ENCODE measurements at places on chromosomes 16 and 17. TPM values are rescaled to one million over a fixed set of nuclear protein-coding genes. Genes with fewer than 3 reads are reported as not detected.

Gene ELP5
- total RNA-seq = 55.7 TPM

Gene TNS4
- not detected for total RNA-seq

Gene COG8
- 35.9 TPM for total RNA-seq

Gene C1QL1
- not detected for total RNA-seq

DNA sequence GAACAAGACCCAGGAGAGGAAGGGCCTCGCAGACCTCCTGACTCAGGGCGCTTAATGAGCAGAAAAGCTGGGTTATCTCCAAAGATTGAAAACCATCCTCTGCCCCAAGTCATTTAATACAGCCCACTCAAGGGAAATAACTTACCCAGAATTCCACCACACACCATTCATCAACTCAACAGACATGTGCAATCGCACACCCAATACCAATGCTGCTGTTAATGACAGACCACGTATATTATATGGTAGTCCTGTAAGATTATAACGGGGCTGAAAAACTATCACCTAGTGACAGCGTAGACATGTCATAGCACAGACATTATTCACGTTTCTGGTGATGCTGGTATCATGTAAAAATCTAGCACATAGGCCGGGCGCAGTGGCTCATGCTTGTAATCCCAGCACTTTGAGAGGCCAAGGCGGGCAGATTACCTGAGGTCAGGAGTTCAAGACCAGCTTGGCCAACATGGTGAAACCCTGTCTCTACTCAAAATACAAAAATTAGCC is 52.5 kb upstream of the HELZ start:
- no peaks in the 10 kb centered on the region for H3K27me3 ChIP-seq
- no peaks in the 10 kb centered on the region for H3K36me3 ChIP-seq
- H3K4me1 ChIP-seq = peaks cover 2% of the 10 kb centered on the region
- no peak overlapping the region for H3K27ac ChIP-seq

GRCh38 chr17:71613996-71614395 is 506.8 kb upstream of the SOX9 start:
- H3K4me3 ChIP-seq = no peak overlapping the region
- H3K4me1 ChIP-seq = no peaks in the 10 kb centered on the region
- no peak for DNase-seq
- H3K36me3 ChIP-seq = no peaks in the 10 kb centered on the region
- no peak overlapping the region for H3K27ac ChIP-seq

- peaks cover 2% of the 10 kb centered on the region for H3K4me1 ChIP-seq
- no peak overlapping the region for H3K27ac ChIP-seq
- no peaks in the 10 kb centered on the region for H3K36me3 ChIP-seq
- DNase-seq = no peak
- H3K4me3 ChIP-seq = no peak overlapping the region
Observed at GRCh38 chr17:75909051-75909811, 4.5 kb upstream of the MRPL38 start.

- no peaks in the 10 kb centered on the region for H3K36me3 ChIP-seq
- H3K4me1 ChIP-seq = peaks cover 4% of the 10 kb centered on the region
- no peak for DNase-seq
- H3K4me3 ChIP-seq = no peak overlapping the region
- H3K27ac ChIP-seq = no peak overlapping the region
Observed at GRCh38 chr17:49571283-49571682, 4.4 kb upstream of the NXPH3 start.

DNA sequence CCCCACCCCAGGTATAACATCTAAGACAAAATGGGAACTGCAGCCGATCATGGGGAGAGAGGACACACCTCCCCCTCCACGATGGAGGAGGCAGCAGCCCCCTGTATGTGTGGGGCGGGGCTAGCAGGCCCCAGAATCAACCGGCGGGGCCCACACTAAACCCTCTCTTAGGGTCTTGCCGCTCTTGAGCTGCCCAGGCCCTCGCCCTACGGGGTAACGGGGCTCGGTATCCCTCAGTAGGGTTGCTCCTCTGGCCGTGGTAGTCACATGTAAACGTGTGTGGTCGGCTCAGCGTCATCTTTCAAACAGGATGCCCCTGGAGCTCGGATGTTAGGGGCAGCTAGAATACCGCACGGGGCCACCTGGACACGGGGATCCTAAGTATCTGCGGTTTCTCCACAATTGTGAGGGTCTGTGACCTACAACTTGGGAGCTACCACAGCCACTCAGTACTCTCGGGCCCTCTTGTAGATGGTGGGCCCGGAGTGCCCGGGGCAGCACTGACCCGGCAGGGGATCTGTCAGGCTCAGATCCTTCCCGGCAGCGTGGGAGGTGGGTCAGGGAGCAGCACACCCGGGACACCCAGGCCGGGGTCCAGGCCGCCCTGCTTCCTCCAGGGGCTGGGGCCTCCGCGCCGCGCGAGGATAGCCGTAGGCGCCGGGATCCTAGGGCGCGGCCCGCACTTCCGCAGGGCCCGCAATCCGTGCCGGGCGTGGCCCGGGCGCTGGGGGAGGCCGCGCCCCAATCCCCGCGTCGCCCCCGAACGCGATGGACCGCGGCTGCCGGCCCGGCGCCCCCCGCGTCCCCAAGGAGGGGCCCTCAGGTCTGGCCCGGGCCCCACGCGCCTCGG is 781 bp downstream of the ARHGDIA start:
- H3K36me3 ChIP-seq = no peaks in the 10 kb centered on the region
- H3K4me1 ChIP-seq = peaks cover 12% of the 10 kb centered on the region
- no peak for DNase-seq
- no peaks in the 10 kb centered on the region for H3K27me3 ChIP-seq

- H3K4me1 ChIP-seq = peaks cover 15% of the 10 kb centered on the region
- H3K27ac ChIP-seq = no peak overlapping the region
- no peaks in the 10 kb centered on the region for H3K27me3 ChIP-seq
- no peaks in the 10 kb centered on the region for H3K36me3 ChIP-seq
- H3K4me3 ChIP-seq = no peak overlapping the region
Observed at GRCh38 chr17:79937391-79938335, 98.0 kb downstream of the TBC1D16 start.

DNA sequence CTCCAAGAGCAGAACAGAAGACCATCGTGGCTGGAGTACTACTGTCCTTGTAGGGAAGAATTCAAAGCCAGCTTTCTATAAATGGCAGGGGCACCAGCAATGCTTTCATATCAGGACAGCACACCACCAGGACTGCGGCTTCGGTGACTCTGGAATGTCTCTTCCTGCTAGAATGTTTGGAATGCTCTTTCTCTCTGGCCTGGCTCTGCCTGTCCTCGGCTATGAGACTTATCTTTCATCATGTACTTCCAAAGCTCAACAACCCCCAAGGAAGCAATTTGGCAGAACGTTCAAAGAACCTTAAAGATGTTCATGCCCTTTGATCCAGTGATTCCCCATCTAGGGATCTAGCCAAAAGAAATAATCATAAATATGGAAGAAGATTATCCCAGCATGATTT is 52.7 kb upstream of the NOG start:
- no peaks in the 10 kb centered on the region for H3K27me3 ChIP-seq
- H3K4me3 ChIP-seq = no peak overlapping the region
- H3K36me3 ChIP-seq = no peaks in the 10 kb centered on the region
- no peak overlapping the region for H3K27ac ChIP-seq
- no peaks in the 10 kb centered on the region for H3K4me1 ChIP-seq
- DNase-seq = no peak

DNA sequence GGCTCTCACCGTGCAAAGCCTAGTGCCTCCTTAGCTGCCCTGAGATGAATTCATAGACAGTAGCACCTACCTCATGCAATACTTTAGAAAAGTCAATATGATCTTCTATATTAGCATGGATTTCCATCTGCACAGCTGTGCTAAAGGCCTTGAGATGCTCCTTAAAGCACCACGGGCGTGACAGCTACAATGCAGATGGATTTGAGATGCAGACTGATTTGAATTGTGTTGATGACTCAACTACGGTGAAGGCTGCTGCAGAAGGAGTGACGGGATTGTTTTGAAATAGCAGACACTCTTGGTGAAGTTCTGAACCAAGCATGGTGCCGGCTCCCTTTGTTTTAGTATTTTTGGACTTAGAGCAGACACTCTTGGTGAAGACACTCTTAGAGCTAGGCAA is 88.2 kb downstream of the SPECC1 start:
- peaks cover 10% of the 10 kb centered on the region for H3K4me1 ChIP-seq
- no peak overlapping the region for H3K27ac ChIP-seq
- no peak overlapping the region for H3K4me3 ChIP-seq
- H3K36me3 ChIP-seq = no peaks in the 10 kb centered on the region
- no peaks in the 10 kb centered on the region for H3K27me3 ChIP-seq
- DNase-seq = no peak

DNA sequence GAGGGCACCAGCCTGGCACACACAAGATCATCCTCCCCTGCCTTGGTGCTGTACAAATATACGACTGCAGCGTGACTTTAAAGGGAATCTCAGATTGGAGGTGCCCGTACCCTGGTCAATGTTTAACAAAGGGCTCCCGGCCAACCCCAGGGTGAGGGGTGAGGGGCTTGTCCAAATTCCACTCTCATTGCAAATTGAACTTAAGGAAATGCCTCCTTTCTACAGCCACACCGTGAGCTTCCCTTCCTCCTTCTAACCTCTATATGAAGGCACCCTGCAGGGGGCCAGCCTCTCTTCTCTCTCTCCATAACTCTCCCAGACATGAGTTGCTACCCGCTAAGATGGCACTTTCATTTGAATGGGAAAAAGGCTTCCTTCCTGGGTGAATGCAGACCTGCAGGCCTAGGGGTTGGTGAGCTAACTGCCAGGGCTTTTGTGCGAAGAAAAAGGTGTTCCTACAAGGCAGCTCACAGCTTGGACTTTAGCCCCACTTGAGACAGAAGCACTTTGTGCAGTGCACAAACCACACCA is 76.6 kb downstream of the IRF8 start:
- DNase-seq = no peak
- H3K4me3 ChIP-seq = no peak overlapping the region
- H3K4me1 ChIP-seq = peaks cover 2% of the 10 kb centered on the region
- no peaks in the 10 kb centered on the region for H3K36me3 ChIP-seq

DNA sequence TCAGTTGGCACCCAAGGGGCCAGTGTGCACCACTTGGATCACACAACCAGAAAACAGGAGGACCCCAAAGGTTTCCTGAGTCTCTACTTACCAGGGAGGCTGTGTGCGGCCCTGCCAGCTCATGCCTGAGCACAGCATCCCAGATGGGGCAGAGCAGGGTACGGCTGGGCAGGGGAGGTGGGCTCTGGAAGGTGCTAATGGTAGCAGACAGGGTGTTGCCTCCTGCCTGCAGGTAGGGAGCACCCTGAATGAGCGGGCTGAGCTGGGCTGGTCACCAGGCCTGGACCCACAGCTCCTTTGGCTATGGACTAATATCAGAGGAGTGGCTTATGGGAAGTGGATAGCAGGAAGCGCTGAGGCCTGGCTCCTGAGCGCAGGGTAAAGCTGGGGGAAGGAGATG is 14.6 kb downstream of the RECQL5 start:
- no peaks in the 10 kb centered on the region for H3K4me1 ChIP-seq
- H3K27me3 ChIP-seq = no peaks in the 10 kb centered on the region
- no peak overlapping the region for H3K27ac ChIP-seq
- H3K36me3 ChIP-seq = no peaks in the 10 kb centered on the region

GRCh38 chr16:61214780-61215179 is 821.5 kb downstream of the CDH8 start:
- H3K27ac ChIP-seq = no peak overlapping the region
- H3K4me1 ChIP-seq = peaks cover 4% of the 10 kb centered on the region
- H3K27me3 ChIP-seq = no peaks in the 10 kb centered on the region
- no peak overlapping the region for H3K4me3 ChIP-seq
- no peak for DNase-seq

GRCh38 chr17:81261582-81262336 is 22.6 kb downstream of the NDUFAF8 start:
- H3K4me1 ChIP-seq = no peaks in the 10 kb centered on the region
- no peak overlapping the region for H3K4me3 ChIP-seq
- no peaks in the 10 kb centered on the region for H3K36me3 ChIP-seq

- no peak for DNase-seq
- no peaks in the 10 kb centered on the region for H3K4me1 ChIP-seq
- no peak overlapping the region for H3K27ac ChIP-seq
- no peak overlapping the region for H3K4me3 ChIP-seq
- no peaks in the 10 kb centered on the region for H3K27me3 ChIP-seq
- H3K36me3 ChIP-seq = no peaks in the 10 kb centered on the region
Observed at GRCh38 chr16:65044873-65045272, 77.0 kb downstream of the CDH11 start.

DNA sequence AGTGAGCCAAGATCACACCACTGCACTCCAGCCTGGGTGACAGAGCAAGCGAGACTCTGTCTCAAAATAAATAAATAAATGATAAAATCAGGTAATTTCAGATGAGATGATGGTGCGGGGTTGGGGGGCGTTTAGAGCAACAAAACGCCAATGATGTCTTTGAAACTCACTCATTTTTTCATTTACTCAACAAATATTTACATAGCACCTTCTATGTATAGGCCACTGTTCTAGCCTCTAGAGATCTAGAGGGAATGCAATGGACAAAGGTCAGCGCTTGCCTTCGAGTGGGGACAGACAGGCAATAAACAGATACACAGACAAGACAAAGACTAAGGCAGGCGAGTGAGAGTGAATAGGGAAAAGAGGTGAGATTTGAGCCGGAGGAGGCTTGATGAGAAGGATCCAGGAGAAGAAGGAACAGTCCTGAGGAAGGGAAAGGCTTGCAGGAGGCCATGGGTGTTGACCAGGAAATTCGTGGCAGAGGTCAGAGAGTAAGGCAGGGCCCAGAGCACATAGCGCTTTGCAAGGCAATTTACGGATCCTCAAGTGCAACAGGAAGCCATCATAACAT is 14.1 kb downstream of the ALDH3A1 start:
- peaks cover 13% of the 10 kb centered on the region for H3K4me1 ChIP-seq
- H3K27ac ChIP-seq = no peak overlapping the region
- no peaks in the 10 kb centered on the region for H3K27me3 ChIP-seq
- DNase-seq = no peak

DNA sequence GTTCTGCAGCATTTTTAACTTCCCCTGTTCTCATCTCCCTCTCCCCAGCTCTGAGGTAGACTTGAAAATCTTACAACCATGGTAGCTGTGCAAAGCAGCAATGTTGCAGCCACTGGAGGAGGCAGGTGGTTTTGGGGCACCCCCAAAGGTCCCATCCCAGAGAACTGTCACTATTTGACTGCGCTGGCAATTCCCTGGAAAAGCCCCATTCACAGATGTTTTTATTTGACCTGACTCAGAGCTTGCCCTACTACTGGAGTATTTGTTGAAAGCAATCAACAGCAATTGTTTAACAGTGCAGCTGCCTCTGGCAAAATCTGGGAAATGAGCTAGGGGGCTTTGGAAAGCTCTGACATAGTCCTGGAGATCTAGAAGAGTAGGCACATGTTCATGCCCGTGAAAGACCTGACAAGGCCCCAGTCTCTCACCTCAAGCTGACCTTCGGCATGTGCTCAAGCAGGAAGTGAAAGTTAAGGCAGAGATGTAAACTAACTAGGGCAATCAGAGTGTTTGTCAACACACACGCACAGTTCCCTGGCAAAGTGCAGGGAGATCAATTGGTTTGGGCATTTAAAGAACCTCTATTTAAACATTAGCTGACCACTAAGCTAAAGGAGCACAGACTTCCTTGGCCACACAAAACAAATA is 19.7 kb upstream of the PIK3R5 start:
- H3K4me1 ChIP-seq = no peaks in the 10 kb centered on the region
- no peak overlapping the region for H3K27ac ChIP-seq
- H3K4me3 ChIP-seq = no peak overlapping the region
- no peaks in the 10 kb centered on the region for H3K27me3 ChIP-seq
- no peak for DNase-seq
- no peaks in the 10 kb centered on the region for H3K36me3 ChIP-seq
